ENCODE measurements at places on chromosomes 4 and X.

GRCh38 chr4:46656071-46656470 lies 253.0 kb downstream of the COX7B2 start:
- no peak for DNase-seq

DNA sequence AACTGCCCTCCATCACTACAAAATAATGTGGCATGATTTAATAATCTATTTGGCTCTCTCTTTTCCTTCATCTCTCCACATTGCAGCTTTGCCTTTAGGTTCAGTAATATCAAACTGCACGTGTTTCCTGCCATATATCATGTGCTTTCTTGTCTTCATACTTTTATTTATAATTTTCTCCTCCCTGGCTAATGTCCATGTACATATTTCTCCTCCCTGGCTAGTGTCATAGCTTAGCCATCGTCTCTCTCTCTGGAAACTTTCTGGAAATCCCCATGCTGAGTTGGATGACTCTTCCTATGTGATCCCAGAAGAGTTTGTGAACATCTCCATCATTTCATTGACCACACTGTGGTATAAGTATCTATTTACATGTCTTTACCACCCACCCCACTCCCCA lies 21.3 kb upstream of the PDGFC start:
- DNase-seq: no peak

DNA sequence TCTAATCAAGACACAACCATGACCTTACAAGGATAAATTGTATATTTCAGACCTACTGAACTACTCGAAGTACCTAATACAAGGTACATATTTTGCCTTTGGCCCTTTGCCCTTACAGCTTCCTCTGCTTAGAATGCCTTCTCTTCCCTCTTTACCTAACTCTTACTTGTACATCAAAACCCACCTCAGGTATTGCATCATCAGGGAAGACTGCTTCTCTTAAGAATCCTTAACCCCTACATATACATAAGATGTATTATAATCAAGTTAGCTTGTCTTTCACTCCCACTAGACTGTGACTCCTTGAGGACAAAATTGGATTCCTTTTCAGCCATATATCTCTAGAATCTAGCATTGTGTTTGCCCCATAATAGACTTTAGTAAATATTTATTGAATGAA lies 101.7 kb upstream of the STIM2 start:
- no peak for DNase-seq

- no peak for DNase-seq
These were observed 190.6 kb upstream of the RBPJ start for GRCh38 chr4:26130173-26130572.

GRCh38 chr4:72397314-72397713 lies 171.7 kb downstream of the ADAMTS3 start:
- no peak for DNase-seq

GRCh38 chr4:57355101-57355665 lies 245.0 kb upstream of the IGFBP7 start:
- DNase-seq: no peak

Data from immature natural killer cell (primary cell).